ENCODE measurements at places on chromosomes 7 and 10.

GRCh38 chr7:2860627-2861133 lies 16.6 kb upstream of the GNA12 start:
- peak; percentile 62 for DNase-seq

- no peak for DNase-seq
Measured at GRCh38 chr7:67760971-67761370, 764.3 kb downstream of the TYW1 start.

DNA sequence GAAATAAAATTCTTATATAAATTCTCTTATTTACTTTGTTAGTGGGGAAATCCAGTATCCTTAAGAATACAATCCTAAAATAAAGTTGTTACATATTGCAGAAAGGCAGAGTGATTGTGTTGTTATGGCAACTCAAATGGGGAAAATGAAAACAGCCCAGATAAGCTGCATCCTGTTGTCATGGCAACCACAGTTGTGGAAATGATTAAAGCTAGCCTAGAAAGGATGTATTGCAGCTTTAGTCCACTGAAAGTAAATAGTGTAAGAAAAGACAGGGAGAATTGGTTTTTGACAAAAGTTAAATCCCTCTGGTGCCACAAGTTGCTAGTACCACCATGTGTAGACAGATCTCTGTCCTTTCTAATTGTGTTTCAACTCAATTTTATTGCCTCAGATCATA lies 43.2 kb downstream of the BTRC start:
- peak; percentile 21 for DNase-seq

DNA sequence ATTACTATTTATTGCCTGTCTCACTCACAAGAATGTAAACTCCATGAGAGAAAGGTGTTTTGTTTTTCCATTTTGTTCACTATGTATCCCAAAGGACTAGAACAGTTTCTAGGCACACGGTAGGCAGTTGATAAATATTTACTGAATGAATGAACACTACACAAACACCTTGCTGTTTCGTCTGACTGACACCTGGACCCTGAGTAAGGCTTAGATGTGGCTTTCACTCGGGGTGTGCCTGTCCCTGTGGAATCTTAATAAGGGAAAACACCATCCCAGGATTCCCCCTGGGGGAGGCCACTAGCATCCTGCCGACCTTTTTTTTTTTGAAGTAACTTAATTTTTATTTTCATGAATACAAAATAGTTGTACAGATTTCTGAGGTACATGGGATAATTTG lies 66.6 kb upstream of the STEAP1B start:
- no peak for DNase-seq

DNA sequence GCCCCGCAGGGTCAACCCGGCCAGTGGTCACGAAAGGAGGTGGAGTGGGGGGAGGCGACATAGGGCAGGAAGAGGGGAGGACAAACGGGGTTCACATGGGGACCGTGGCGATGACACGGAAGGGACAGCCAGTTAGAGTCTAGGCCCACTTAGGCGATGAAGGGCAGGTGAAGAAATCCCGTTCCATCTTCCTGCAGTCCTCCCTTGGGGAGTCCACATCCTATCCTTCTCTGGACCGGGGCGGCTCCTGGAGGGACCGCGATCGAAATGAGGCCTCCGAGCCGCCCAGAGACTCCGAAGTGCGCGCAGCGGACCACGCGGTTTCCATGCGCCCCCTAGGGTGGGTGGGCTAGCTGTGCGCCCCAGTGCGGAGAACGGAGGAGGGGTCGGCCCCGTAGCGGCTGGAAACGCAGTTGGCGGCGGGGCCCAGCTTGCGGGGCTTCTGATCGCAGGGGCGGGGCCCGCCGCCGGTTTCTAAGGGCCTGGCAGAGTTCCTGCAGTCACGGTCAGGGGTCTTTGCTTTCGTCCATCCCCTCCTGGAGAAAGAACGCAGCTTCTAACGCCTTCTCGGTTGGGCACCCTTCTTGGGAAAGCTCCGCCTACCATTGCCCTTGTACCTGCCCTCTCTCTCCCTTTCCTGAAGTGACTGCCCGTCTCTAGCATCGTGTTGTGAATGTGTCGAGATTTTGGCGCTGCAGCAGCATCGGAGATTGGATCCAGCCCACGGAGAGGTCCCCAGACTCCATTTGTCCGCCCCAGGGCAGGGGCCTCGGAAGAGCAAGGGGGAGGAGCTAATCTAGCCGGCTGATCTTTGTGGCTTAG lies 17.9 kb upstream of the TMEM225B start:
- peak; percentile 92 for DNase-seq

Data from retina (tissue), 1 donor.